A549 treated with GW870086 at 1 μM for 4 hours (cell line): ENCODE measurements at places on chromosomes 5 and 9. TPM values are rescaled to one million over a fixed set of nuclear protein-coding genes. Genes with fewer than 3 reads are reported as not detected.

The C5orf24 gene
- 15.7 to 24.9 TPM (median 22.8 TPM) in 5 replicates for total RNA-seq

The FST gene
- 1.3 to 3.1 TPM (median 1.8 TPM) in 5 replicates for total RNA-seq

The POU5F2 gene
- not detected in 5 replicates for total RNA-seq

The FAM153A gene
- total RNA-seq = not detected in 5 replicates

The NIPAL4 gene
- total RNA-seq = 13.0 to 19.3 TPM (median 16.4 TPM) in 5 replicates
